ENCODE measurements at places on chromosomes 5 and 9.

- no peak for DNase-seq
These were observed 123.7 kb downstream of the EBF1 start for GRCh38 chr5:158976035-158976434.

DNA sequence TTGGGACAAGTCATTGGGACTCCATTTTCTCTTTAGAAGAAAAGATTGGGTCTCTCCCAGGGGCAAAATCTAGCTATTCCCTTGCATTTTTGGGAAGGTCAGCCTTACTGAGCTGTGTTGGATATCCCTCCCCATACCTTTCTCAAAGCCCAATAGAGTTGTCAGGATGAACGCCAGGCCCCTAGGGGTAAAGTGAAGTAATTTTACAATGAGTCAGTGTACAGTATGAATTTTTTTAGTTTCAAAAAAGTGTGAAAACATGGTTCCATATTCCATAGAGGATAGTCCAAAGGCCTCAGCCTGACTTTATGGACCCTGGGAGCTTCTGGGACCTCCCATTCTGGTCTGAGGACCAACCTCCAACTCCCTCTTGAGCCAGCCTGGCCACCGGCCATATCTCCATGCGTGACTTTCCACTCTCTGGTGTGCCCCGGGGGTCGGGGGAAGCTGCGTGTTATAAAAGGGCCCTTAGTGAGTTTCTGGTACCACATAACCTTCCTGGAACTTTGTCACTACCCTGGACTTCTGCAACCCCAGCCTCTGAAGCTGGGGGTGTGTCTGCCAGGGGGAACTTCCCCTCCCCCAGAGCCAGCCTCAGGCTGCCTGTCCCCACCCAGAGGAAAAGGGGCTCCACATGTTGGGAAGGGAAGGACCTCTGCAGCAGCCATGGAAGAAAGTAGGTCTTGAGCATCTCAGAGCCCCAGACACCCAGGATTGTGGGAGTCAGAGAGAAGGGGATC lies 52.4 kb upstream of the SYNPO start:
- no peak for DNase-seq

- no peak for DNase-seq
These were observed 256.0 kb downstream of the SLIT3 start for GRCh38 chr5:169044962-169045361.

GRCh38 chr5:45334939-45335338 lies 361.2 kb downstream of the HCN1 start:
- no peak for DNase-seq

GRCh38 chr5:15009420-15009819 lies 137.8 kb upstream of the ANKH start:
- no peak for DNase-seq

DNA sequence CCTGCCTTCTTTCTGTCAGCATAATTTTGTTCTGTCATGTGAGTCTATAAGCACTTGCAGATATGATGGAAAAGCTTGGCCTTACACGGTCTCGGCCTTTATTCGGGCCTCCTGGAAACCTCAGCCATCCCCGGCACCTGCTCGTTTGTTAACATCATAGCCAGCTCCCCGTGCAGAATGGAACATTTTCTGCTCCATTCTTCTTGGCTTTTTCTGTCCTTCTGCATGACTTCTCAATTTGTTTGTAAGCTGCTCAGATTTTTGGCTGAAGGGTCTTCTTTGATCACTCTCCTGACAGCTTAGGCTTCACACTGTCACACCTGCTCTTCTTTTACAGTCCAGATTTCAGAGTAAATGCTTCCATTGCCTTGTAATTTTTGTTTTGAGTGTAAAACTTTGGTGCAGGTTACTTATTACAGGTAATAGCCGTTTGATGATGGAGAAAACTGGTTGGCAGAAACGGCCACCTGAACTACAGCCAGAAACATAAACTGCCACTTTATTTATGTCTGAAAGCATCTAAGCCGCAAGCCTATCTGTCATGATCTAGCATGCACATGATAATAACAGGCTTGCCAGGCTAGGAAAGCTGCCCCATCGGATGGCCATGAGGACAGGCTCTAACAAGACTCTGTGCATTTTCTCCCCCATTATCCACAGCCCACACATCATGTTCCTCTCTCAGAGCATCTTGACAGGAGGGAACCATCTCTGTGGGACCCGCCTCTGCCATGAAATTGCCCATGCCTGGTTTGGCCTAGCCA lies 197.0 kb downstream of the AOPEP start:
- DNase-seq = no peak

Data from stimulated activated CD8-positive, alpha-beta memory T cell treated with anti-CD3 and anti-CD28 coated beads, Interleukin-7, amount 100 ng/mL, for 1 hour (primary cell).